ENCODE measurements at places on chromosomes 5 and 9.

- no peak for DNase-seq
Measured at GRCh38 chr5:53298841-53299240, 181.6 kb upstream of the FST start.

GRCh38 chr9:98022447-98022846, 34.1 kb upstream of the NANS start:
- DNase-seq = no peak

DNA sequence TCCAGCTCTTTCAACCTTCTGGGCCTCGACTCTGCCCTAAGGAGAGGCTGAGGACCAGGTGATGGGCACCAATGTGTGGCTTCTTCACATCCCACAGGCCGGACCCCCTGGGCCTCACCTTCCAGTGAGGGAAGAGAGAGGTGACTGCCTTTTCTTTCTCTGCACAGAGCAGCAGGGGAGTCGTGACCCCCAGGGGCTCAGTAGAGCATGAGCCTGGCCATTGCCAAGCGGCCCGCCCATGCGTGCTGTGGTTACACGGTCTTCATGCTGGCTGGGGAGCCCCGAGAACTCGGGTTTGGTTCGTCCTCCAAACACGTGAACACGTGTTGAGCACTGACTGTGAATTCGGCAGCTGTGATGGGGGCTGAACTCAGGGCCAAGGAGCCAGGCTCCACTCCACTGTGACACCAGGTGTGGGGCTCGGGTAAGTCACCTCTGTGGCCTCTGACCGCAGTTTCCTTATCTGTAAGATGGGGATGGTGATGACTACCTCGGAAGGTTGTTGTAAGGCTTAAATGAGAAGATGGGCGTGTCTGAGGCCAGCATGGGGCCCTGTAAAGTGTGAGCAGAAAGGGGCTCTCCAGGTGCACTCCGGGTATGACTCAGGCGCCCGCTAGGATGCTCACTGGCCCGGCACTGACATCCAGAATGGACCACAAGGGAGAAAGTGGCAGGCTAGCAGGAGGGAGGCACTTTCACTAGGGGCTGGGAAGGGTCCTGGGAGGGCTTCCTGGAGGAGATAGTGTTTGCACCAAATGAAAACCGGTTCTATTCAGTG, 13.4 kb upstream of the GRHPR start:
- DNase-seq = peak; percentile 84

- DNase-seq = peak; percentile 41
Measured at GRCh38 chr5:171342362-171343111, 33.5 kb downstream of the TLX3 start.

GRCh38 chr9:108395421-108395820, 460.4 kb downstream of the ACTL7B start:
- DNase-seq = no peak

GRCh38 chr5:111143910-111144309, 51.8 kb downstream of the WDR36 start:
- DNase-seq = no peak

GRCh38 chr5:95924720-95925377, 36.8 kb downstream of the ELL2 start:
- no peak for DNase-seq

DNA sequence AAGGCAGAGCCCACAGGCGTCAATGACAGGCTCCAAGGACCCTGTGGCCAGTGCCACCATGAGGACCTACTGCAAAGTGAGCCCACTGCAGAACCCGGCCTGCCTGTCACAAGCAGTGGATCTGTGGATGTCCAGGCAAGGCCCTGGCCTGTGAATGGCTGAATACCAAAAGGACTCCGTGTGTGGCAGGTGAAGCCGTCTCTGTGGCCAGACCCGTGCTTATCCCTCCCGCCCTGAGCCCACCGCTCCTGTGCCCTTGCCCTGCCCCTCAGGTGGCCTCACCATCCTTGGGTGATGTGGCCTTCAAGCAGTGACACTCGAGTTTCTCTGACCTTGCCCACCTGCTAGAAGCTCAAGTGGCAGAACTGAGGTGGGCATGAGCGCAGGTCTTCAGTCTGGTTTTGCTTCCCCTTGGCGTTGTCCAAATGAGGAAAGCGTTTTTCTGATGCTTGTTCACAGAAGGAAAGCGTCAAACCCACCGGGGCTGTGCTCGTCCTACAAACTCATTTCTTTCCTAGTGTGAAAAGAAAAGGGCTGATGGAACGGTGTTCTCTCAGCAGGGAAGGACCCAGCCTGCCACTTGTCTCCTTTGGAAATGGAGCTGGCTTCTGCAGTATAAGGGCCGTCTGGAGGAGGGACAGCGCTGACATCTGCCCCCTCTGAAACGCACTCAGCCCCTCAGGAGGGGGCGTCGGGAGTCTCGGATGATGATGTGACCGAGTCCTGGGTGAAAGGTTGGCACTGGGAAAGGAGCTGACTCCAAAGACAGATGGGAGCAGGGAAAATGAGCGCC, 377.7 kb upstream of the IRX4 start:
- DNase-seq = no peak

- peak; percentile 53 for DNase-seq
Measured at GRCh38 chr9:107283623-107284616, 841 bp downstream of the RAD23B start.

DNA sequence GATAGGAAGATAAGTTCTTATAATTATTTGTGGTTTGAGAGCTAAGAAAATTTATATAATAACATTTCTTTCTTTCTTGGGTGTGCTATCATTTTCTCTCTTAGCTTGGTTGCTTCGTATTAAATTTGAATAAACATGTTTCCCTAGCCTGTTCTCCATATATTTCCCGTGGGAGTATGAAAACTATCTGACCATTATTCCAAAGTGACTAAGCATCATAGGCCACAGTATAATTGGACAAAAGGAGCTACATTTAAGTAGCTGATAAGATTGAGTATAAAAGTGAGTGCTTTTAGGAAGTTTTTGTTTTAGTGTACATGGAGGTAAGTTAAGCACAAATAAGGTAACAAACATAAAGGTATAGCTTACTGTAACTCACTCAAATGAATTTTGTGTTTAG, 8.4 kb upstream of the OSMR start:
- DNase-seq = no peak

DNA sequence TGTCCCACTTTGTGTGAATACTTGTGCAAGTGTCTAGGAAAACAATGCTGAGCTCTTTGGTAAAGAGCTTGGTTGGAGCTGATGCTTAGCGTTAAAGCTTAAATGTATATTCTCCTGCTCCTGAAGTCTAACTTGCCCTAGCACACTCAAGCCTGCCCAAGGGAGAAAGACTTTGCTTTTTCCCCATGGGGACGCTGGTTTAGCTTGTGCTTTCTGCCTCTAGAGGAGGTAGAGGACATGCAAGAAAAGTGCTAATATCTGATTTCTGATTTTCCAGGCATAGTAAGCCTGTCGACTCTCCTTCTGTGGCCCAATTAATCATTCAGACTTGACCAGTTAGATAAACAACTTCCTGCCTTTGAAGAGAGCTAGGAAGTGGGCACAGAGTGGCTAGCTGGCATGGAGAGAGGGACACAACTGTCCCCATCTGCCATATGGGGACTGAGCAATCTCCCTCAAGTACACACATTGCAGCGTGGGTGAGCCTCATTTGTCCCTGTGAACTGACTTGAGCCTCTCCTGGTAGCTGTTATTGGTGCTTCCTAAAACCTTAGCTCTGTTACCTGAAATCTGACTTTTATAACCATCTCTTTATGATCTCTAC, 348.4 kb downstream of the BRINP1 start:
- no peak for DNase-seq

- no peak for DNase-seq
Measured at GRCh38 chr9:129220771-129221170, 42.7 kb upstream of the IER5L start.

GRCh38 chr5:180207593-180207992, 1.4 kb downstream of the RASGEF1C start:
- DNase-seq = no peak

DNA sequence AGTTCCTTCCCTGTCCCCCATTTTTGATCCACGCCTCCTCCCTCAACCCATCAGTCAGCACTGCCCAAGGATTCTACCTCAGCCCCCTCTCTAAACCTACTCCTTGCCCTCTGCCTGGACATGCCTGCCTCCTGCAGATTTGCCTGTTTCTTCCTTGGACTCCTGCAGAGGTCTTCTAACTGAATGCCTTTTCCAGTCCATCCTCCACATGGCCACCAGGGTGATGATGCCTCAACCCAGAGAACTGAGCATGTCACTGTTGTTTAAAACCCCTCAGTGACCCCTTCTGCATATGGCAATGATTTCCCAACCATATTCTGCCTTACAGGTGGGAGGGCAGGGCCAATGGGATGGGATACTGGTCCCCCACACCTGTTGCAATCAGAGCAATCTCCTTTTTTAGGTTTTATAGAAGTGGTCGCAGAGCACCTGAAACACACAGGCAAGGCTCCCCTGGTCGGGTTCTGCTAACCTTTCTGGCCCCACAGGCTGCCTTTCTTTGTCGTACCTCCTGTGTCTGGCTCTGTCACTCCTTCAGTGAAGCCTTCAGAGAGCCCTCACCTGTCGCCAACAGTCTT, 9.3 kb downstream of the PHYKPL start:
- DNase-seq = no peak

DNA sequence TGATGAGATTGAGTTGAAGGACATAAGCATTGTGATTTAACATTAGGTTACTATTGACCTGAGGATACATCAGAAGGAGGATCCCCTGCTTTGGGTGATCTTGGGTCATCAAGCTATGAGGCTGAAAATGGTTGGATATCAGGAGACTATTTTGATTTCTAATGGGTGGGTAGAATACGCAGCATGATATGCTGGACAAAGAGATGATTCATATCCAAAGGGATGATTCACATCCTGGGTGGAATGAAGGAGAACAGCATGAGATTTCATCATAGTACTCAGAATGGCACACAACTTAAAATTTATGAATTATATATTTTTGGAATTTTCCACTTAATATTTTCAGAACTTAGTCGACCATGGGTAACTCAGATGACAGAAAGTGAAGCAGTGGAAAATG, 1759.5 kb upstream of the C9orf72 start:
- no peak for DNase-seq

- DNase-seq = no peak
Measured at GRCh38 chr9:136297766-136298735, 5.8 kb downstream of the CCDC187 start.

DNA sequence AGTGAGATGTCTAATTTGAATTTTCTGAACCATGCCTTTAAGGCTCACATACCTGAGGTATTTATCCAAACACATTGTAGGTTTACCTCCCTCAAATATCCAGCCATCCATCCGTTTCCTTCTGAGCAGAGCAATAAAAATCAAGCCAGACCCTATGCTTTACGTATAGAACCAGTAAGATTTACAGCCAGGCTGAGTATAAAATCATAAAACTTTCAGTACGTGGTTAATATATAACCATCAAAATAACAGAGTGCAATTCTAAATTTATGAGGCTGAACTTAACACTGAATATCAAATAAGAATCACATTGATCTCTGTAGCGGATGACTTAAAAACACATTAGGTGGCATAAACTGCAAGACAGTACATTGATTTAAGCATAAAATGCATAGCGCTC, 877.9 kb upstream of the WWC1 start:
- no peak for DNase-seq
